ENCODE measurements at places on chromosomes 13 and 19.

DNA sequence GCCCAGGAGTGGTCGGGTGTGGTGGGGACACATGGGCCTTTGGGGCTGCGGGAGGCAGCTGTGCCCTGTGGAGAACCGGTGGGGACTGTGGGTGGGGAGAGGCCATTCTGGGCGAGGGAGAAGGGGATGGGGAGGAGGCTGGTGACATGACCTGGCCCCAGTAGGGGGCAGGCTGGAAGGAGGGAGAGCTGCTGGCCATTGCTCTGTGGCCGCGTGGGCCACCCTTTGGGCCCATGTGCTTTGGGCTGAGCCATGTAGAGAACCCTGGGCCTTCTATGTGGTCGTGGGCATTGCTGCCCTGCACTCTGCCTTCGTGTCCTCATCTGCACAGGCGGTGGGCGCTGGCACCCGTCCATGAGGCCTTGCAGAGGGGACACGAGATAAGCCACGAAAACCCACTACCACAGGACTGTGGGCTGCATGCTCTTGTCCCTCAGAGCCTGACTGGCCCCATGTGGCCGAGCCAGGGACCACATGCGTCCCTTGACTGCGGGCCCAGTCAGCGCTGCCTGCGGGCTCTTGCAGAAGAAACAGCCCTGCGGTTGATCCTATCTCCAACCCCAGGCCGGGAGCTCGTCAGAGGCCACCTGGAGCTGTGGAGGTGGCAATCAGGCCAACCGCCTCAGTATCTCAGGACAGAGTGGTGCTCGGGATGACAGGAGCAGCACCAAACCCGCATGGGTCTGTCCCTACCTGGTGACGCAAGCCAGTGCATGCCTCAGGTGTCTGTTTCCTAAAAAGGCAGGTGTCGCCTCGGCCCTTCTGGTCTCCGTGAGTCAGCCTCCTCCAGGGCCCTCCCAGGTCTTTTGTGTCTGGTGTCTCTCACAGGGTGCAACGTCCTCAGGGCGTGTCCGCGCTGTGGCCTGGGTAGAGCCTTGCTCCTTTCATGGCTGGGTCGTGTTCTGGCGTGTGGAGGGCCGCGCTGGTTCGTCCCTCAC, 14.3 kb downstream of the FZR1 start:
- no peaks in the 10 kb centered on the region for H3K4me1 ChIP-seq
- H3K27ac ChIP-seq: no peak overlapping the region
- H3K27me3 ChIP-seq: no peaks in the 10 kb centered on the region
- DNase-seq: no peak
- peaks cover 20% of the 10 kb centered on the region for H3K36me3 ChIP-seq

- H3K36me3 ChIP-seq: no peaks in the 10 kb centered on the region
- peaks cover 7% of the 10 kb centered on the region for H3K4me1 ChIP-seq
- H3K27me3 ChIP-seq: no peaks in the 10 kb centered on the region
- H3K27ac ChIP-seq: no peak within 1 kb of the TSS
Measured at GRCh38 chr19:51372649-51373504, at the start of gene NKG7. Gene NKG7, minus strand, starts transcription at chr19:51372654. Its CDS starts 119 bp downstream, at chr19:51372535.

DNA sequence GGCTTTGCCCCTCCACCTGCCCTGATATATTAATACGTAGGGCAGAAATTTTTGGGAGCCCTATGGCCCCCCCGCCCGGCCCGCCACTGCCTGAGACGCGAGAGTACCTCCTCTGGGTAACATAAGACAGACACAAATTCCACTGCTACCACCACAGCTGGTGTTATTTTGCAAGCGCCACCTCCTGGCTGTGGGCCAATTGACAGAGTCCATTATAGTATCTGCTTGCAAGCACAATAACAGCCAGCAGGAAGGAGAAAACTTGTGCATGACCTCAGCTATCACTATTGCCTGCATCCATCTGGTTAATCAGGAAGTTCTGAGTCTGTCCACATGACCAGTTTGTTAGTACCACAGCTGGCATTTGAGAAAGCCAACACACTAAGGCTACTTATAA, 25.3 kb upstream of the OR10H2 start:
- H3K27me3 ChIP-seq: no peaks in the 10 kb centered on the region
- H3K36me3 ChIP-seq: peaks cover 4% of the 10 kb centered on the region
- H3K4me1 ChIP-seq: peaks cover 14% of the 10 kb centered on the region
- peak; percentile 96 for DNase-seq
- H3K4me3 ChIP-seq: no peak overlapping the region

GRCh38 chr13:86464193-86464592, 665.0 kb upstream of the SLITRK6 start:
- no peaks in the 10 kb centered on the region for H3K36me3 ChIP-seq
- H3K27ac ChIP-seq: no peak overlapping the region
- no peak for DNase-seq
- no peaks in the 10 kb centered on the region for H3K4me1 ChIP-seq

DNA sequence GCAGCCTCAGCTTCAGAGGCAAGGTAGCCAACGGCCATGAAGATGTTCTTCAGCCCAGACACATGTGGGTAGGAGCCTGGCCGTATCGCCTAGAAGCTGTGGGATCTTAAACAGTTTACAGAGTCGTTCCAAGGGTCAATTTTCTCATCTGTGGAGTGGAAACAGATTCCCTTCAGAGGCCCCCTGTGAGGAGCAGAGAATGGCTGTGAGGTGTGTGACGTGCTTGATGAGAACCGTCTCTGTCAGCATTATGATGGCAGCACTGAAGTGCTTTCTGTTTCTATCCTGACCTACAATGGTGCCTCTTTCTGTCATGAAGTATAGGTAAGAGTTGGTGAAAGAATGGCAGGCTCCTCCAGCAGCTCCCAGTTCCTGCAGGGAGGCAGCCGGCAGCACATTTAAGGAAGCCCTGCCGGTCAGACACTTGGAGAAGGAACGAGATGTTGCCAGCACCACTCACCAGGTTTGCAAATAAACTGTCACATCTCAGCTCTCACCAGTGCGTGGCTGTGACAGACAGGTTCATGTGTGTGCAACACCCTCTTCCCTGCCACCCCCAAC, 277.3 kb downstream of the FOXO1 start:
- peak; percentile 87 for DNase-seq
- H3K4me1 ChIP-seq: peaks cover 27% of the 10 kb centered on the region
- H3K4me3 ChIP-seq: no peak overlapping the region

DNA sequence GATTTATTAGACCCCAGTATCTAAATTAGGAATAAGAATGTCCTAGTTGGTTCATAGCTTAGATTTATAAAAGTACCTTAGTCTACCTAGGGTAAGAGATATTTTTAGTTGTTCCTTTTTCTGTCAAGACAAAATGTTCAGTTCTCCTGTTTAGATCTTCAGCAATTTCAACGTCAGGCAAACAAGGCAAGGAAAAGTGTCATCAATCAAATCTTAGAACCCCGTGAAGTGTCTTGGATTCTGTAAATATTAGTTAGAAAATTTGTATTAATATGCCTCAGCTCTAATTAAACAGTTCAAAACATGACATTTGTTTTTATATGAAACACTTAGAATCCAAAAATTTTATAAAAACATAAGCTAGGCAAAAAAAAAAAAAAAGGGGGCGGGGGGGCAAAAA, 296.6 kb downstream of the PCDH9 start:
- H3K27me3 ChIP-seq: no peaks in the 10 kb centered on the region
- H3K4me3 ChIP-seq: no peak overlapping the region
- H3K36me3 ChIP-seq: no peaks in the 10 kb centered on the region
- no peak for DNase-seq
- H3K4me1 ChIP-seq: peaks cover 10% of the 10 kb centered on the region

DNA sequence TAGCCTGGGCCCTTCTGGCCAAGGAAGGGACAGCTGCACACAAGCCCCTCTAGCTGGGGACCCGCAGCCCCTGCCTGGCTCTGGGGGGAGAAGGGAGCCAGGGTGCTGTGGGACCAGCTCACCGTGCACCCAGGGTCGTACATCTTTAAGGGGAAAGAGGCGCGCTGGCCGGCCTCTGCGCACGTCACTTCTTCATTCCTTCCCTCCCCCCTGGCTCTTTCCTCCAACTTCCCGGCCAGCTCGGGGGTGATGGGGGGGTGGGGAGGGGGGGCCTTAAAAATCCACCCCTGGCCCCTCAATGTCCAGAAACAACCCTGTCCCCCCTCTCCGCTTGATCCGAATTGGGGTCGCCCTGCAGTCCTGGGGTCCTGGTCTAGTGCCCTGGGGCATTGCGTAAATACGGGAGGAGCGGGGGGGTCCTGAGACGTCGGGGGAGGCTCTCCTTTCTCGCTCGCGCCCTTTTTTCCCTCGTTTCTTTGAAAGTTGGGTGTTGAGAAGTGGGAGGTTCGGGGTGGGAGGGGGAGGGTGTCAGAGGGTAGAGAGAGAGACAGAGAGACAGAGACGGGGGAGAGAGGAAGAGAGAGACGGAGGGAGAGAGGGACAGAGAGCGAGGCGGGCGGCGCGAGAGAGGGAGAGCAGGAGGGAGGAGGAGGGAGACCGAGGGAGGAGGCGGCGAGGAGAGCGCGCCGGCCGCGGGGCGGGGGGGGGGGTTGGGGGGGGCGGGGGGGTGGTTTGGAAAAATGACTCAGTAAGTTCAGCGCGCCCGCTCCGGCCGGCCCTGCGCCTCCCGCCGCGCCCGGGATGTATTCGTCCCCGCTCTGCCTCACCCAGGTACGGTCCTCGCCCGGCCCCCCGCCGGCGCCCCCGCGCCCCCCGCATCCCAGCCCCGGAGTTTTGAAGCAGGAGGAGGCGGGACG, at the start of gene NFIC:
TSS of gene NFIC (plus strand) at position 748 of the 917 bp plus-strand sequence. CDS start at position 802, 54 bp downstream.
- H3K27ac ChIP-seq: peak within 1 kb of the TSS; percentile 100
- H3K36me3 ChIP-seq: no peaks in the 10 kb centered on the region
- H3K4me3 ChIP-seq: peak within 1 kb of the TSS; percentile 64

DNA sequence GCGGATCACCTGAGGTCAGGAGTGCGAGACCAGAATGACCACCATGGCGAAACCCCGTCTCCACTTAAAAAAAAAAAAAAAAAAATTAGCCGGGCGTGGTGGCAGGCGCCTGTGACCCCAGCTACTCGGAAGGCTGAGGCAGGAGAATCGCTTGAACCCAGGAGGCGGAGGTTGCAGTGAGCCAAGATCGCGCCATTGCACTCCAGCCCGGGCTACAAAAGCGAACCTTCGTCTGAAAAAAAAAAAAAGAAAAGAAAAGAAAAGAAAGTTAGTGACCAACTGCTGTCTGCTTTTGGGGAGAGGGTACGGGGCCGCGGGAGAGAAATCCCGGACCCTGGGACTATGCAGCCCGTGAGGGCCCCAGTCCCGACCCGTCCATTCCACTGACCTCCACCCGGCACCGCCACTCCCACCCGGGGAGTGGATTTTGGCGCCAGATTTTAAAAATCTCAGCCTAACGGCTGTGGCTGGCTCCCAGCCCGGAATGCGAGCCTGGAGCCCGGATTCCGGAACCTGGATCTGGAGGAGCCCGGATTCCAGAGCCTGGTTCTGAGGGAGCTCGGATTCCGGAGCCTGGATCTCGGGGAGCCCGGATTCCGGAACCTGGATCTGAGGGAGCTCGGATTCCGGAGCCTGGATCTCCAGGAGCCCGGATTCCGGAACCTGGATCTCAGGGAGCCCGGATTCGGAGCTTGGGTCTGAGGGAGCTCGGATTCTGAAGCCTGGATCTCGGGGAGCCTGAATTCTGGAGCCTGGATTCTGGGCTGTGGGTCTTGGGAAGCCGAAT, 6.1 kb upstream of the LMNB2 start:
- peak overlapping the region; percentile 61 for H3K27ac ChIP-seq
- H3K4me3 ChIP-seq: peak overlapping the region; percentile 66
- peaks cover 18% of the 10 kb centered on the region for H3K4me1 ChIP-seq
- H3K27me3 ChIP-seq: no peaks in the 10 kb centered on the region

- H3K27me3 ChIP-seq: no peaks in the 10 kb centered on the region
- peak overlapping the region; percentile 85 for H3K27ac ChIP-seq
- peaks cover 17% of the 10 kb centered on the region for H3K36me3 ChIP-seq
- H3K4me1 ChIP-seq: peaks cover 48% of the 10 kb centered on the region
- peak overlapping the region; percentile 98 for H3K4me3 ChIP-seq
- DNase-seq: peak; percentile 99
Measured at GRCh38 chr19:45091031-45091923, 1.7 kb upstream of the PPP1R37 start.

GRCh38 chr13:83929157-83929556, 46.9 kb upstream of the SLITRK1 start:
- no peak for DNase-seq
- H3K4me1 ChIP-seq: no peaks in the 10 kb centered on the region

DNA sequence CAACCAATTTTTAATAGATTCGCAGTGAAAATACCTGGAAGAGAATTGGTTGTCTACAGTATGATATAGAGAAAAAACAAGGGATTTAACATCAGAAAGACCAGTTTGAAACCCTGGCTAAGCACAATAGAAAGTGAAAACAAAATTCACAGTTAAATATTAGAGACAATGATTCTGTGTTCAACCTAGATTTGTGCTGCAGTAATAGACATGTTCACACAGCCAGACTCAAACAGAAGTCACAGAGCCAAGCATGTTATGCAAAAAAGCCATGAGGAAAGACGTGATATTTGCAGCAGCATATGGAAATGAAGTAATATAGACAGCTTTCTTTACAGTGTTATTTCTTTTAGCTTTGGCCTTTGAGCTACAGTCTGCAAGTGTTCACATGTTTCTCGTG, 48.1 kb downstream of the SCEL start:
- H3K27ac ChIP-seq: no peak overlapping the region
- H3K27me3 ChIP-seq: no peaks in the 10 kb centered on the region
- no peak overlapping the region for H3K4me3 ChIP-seq
- no peaks in the 10 kb centered on the region for H3K4me1 ChIP-seq

- H3K36me3 ChIP-seq: no peaks in the 10 kb centered on the region
- DNase-seq: no peak
- H3K27ac ChIP-seq: peak overlapping the region; percentile 18
- peak overlapping the region; percentile 32 for H3K4me3 ChIP-seq
Measured at GRCh38 chr13:59750860-59751259, 412.9 kb downstream of the DIAPH3 start.

DNA sequence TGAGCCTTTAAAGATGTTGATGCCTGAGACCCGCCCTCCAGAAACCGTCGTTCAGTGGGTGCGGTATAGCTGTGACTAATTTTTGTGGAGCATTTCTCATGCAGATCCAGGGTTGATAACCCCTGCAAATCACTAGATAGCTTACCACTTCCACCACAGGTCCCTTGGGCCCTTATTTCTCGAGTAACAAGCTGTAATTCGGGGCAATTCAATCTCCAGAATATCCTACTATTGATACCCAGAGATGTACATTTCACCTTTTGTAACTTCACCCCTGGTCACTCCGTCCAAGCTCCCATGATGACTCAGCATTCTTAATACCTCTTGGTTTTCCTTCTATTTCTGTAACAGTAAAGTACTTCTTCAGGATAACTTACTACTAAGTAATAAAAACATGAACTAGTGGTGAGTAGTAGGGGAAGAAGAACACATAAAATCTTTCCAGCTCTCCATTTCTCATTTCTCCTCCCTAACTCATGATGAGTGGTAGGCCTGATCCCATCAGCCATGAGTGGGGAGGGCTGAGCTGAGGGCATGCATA, 71.9 kb upstream of the UBL3 start:
- no peak overlapping the region for H3K4me3 ChIP-seq
- peaks cover 47% of the 10 kb centered on the region for H3K4me1 ChIP-seq
- no peaks in the 10 kb centered on the region for H3K36me3 ChIP-seq
- no peaks in the 10 kb centered on the region for H3K27me3 ChIP-seq

- H3K27me3 ChIP-seq: peaks cover 3% of the 10 kb centered on the region
- peak; percentile 37 for DNase-seq
- H3K4me1 ChIP-seq: no peaks in the 10 kb centered on the region
Measured at GRCh38 chr13:20311596-20311995, 79.5 kb upstream of the GJB6 start.

Data from esophagus muscularis mucosa (tissue), 4 donors.